ENCODE measurements at places on chromosomes 1 and 21. TPM values are rescaled to one million over a fixed set of nuclear protein-coding genes. Genes with fewer than 3 reads are reported as not detected.

The PRKCZ gene
- 3.8 TPM for total RNA-seq

DNA sequence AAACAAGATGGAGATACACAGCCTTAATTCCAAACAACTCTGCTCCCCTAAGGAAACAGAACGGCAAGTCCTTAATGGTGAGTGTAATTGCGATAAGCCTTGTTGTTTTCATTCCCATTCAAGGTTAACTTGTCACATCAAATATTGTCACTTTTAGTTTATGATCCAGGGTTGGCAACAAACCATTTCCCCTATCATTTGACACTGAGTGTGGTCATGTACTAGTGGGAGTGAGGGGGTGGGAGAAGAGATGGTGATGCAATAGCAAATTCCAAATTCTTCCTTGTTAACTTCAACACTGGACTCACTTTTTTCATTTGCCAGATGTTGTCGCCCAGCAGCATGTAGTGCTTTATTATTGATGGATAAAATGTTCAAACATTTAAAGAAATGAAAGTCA is 140.4 kb downstream of the ZNF326 start:
- no peak for ATAC-seq

DNA sequence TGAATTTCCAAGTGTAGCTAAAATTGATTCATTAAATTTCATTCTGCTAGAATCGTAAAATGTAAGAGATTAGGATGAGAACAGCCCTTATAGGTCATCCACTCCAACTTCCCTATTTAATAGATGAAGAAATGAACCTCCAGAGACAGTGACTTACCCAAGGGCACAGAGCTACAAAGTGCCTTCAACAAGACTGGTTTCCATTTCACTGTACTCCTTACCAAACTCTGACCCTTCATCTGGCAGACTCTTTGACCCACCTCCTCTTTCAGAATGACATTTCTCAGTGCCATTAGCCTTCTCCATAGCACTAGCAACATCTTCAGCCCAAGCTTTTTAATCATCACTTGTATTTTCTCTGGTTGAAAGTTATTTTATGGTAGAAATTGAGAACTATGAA is 161.3 kb downstream of the NEK7 start:
- ATAC-seq, result no peak

- no peak for ATAC-seq
Observed at GRCh38 chr1:115710859-115711624, 57.5 kb downstream of the CASQ2 start.

- ATAC-seq, result no peak
Observed at GRCh38 chr1:45490121-45490625, 790 bp downstream of the TESK2 start.

DNA sequence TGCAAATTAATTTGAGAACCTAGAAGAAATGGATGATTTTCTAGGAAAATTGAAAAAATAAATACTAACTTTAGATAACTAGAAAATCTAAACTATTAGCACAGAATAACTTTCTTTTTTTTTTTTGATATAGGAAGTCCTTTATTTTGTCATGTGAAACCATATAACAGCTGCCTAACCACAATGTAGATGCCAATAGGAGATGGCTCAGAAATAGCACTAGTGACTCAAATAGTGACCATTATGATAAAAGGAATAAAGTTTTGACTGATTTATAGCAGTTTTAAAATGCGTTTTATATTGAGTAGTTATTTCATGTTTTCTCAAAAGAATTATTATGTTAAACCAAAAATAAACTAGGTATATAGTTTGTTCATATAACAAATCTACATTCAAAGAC is 158.0 kb upstream of the CACYBP start:
- ATAC-seq, result no peak

GRCh38 chr1:66343569-66344325 is 190.2 kb upstream of the SGIP1 start:
- no peak for ATAC-seq
